ENCODE measurements at places on chromosomes 7 and 10.

- no peak for DNase-seq
Observed at GRCh38 chr7:103132995-103133688, 15.8 kb downstream of the NAPEPLD start.

DNA sequence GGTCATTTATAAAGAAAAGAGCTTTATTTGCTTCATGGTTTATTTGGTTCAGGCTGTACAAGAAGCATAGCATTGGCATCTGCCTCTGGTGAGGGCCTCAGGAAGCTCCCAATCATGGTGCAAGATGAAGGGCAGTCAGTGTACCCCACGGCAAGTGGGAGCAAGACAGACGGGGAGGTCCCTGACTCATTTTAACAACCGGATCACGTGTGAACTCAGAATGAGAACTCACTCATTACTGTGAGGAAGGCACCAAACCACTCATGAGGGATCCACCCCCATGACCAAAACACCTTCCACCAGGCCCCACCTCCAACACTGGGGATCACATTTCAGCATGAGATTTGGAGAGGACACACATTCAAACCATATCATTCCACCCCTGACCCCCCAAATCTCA lies 15.7 kb upstream of the CRYGN start:
- DNase-seq = no peak

GRCh38 chr10:63627396-63627795 lies 106.2 kb downstream of the REEP3 start:
- DNase-seq = no peak

DNA sequence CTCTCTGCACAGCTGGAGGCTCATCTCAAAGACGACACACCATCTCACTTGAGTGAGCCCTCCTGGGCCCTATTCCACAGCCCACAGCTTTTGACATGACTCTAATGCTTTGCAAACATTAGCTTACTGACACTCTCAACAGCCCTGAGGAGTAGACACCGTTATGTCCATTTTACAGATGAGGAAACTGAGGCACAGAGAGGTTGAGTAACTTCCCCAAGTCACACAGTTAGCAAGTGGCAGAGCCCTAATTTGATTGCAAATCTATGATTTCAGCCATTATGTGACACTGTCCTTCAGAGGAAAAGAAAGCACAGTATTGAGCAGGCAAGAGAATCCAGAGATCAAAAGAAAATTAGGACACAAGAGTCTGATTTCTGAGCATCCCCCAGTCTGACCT lies 16.0 kb downstream of the SLC25A13 start:
- DNase-seq = no peak

GRCh38 chr10:120634659-120635058 lies 177.6 kb downstream of the PLPP4 start:
- no peak for DNase-seq

GRCh38 chr7:128349466-128349825 lies 5.7 kb upstream of the RBM28 start:
- DNase-seq = no peak

GRCh38 chr10:61500460-61500859 lies 47.3 kb upstream of the TMEM26 start:
- DNase-seq = no peak

GRCh38 chr10:96642973-96643372 lies 56.2 kb upstream of the TM9SF3 start:
- no peak for DNase-seq

DNA sequence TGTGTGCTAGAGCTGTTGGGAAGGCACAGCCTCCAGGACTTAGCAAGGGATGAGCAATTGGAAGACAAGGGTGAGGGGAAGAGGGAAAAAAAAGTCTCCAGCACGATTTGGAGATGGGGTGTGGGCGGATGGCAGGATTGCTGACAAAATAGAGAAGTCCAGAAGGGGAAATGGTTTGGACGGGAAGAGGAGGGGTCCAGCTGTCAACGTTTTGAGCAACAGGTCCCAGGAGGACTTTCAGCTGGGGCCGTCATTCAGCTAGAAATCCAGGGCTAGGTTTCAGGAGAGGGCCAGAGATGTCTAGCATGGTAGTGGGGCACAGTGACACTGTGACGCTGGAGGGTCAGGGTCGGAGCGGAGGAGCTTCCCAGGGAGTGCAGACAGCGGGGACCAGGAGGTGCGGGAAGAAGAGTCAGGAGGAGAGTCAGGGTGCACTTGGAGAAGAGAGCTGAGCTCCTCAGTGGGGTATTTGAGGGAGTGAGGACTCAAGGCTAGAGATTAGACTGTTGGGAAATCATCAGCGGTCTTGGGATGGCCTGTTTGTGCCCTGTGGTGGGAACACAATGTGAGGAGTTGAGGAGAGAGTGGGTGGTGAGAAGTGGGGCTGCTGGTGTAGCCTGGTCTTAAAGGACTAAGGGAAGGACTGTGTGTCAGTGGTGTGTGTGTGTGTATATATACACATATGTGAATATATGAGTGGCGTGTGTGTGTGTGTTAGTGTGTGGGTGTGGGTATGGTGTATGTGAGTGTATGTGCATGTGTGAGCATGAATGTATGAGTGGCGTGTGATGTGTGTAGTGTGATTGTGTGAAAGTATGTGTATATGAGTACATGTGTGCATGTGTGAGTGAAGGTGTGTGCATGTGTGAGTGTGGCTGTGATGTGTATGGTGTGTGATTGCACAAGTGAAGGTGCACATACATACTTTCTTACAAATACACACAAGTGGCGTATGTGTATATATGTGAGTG lies 3.8 kb downstream of the ZYX start:
- no peak for DNase-seq

- no peak for DNase-seq
Observed at GRCh38 chr7:57653262-57653830, 203.4 kb downstream of the ZNF716 start.

DNA sequence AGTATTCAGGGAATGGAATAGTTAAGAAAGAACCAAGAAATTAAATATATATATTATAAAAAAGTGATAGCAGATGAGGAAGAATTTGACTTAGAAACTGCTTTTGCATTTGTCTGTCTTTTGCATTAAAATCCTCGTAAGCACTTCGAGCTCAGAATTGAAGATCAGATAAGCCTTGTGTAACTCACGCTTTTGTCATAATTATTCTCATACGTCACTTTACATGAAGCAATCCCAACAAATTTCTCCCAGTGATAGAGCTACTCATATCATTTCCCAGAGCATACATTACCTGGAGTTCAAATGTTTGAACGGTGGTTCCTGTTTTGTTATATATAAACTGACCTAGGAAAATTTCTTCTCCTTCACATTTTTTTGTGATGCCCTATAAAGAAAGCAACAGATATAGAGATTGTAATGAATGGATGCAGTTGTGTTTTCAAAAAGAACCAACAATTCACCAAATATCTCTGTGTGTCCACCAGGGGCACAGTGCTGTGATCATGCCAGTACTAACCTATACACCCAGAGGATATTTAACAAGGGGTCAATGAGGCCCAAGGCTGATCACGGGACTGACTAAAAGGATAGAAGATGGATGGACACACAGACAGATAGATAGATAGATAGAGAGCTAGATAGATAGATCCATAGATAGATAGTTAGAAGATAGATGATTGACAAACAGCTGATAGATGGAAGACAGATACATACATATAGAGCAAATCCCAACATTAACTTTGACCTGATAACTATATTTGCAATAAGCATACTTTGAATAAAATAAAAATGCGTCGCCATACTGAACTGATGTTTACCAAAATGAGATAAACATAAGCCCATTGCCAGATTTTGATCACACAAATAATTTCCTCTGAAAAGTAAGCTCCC lies 9.3 kb upstream of the HUS1 start:
- no peak for DNase-seq

GRCh38 chr10:108465871-108466641 lies 1301.5 kb upstream of the SORCS1 start:
- DNase-seq = no peak

DNA sequence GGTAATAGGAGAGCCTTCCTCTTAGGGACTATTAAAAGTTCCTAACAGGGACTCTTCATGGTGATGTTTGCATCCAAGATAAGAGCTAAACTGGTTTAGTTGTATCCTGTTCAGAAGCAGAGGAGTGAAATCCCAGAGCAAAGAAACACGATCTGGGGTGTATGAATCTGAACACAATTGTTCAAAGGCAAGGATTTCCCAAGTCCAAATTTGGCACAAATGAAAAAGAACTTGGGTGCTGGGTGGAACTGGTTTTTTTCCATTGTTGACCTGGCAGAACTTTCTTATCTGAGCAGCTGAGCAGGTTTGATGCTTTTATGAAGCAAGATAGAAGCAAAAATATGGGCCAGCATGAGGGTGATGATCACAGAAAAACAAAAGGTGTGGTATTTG lies 6.0 kb downstream of the AGFG2 start:
- DNase-seq = no peak

- DNase-seq = no peak
Observed at GRCh38 chr10:49448924-49449323, 53.0 kb upstream of the DRGX start.

DNA sequence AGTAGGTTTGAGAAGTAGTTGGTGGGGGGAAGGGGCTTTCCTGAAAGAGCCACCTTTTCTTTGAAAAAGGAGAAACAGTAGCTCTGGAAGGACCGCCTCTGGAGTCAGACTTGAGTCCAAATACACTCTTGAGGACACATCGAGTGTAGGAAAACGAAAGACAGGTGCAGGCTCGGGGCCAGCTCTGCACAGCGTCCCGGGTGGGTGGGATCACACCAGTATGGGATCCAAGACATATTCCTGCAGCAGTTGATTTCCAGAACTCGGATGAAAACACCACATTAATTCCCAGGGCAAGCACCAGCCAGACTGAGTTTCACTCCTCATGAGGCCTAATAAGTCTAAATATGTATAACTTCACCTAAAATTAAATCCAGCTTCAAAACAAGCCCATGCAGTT lies 61.4 kb downstream of the ASB13 start:
- no peak for DNase-seq

- peak; percentile 92 for DNase-seq
Observed at GRCh38 chr10:11164803-11165590, 147.3 kb downstream of the CELF2 start.

Measured in fibroblast of skin of left quadriceps (primary cell).